ENCODE measurements at places on chromosomes 3 and 15.

- no peak for DNase-seq
These were observed 86.5 kb downstream of the MB21D2 start for GRCh38 chr3:192831111-192831644.

DNA sequence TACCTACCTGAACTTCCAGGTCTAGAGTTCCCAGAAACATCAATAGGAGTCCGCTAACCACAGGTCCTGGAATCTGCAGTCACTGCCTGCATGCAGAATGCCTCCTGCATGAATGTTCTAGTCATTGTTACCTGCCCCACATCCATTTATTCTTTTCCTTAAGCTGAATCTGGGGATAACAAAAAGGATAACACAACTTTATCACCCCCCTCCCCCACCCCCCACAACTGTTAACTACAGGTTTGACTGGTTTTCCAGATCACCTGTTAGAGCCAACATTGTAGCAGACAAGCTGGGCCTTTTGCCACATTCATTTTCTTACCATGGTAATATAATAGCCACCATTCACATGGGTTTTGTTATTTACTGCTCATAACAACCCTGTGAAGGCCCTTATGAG, 4.6 kb upstream of the CTSH start:
- no peak for DNase-seq

DNA sequence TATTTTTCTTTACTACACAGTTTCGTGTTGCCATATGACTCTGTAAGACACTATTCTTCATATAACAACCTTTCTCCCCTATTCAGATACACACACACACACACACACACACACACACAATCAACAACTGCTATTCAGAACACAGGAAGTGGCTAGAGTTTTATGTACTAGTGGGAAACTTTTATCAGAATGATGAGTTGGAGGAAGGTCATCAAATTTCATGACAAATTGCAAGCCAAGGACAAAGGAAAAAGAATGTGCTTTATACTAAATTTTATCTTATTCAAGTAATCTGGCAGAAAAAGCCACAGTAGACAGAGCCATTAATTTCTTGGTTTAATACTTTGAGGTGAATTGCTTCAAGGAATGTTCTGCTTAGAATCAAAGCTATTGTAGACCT, 899.8 kb downstream of the ROBO2 start:
- no peak for DNase-seq

DNA sequence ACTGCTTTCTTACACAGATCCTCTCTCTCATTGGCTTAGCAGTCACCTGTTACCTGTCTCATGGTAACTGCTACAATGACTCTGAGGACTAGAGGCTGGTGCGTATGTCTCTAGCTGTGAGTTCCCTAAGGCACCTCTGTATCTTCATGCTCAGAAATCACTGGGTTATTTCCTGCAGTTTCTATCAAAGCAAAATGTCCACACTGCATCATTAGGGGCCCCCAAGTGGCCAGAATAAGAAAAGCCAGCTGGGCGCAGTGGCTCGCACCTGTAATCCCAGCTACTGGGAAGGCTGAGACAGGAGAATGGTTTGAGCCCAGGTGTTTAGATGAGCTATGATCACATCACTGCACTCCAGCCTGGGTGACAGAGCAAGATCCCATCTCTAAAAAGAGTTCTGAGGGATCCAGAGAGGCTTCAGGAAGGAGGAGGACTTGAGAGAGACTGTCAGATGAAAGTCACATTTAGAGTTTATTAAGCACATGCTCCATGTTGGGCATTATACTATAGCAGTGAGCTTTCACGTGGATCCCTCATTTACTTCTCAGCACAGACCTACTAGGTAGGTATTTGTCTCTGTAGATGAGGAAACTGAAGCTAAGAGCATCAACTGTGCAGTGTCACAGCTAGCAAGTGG, 2.3 kb upstream of the VPS18 start:
- peak; percentile 49 for DNase-seq

GRCh38 chr15:80118956-80119355, 33.8 kb upstream of the FAH start:
- DNase-seq: no peak

DNA sequence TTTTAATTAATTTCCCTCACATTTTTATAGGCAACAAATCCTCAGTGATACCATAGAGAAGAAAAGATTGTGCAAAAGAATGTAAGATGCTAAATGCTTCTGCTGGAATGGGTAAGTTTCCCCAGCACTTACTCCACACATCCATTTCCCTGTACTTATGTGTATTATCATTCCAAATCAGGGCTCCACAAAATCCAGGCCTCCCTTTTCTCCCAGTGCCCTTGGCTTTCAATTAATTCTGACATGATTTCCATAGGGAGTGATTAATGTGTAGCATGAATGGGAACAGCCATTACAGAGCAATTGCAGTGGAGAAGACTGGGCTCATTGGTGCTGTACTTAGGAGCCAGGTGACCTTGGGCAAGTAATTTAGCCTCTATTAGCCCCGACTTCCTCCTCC, 41.3 kb upstream of the UBE2E1 start:
- no peak for DNase-seq

- DNase-seq: no peak
These were observed 78.9 kb downstream of the ESYT3 start for GRCh38 chr3:138513090-138513843.

- DNase-seq: no peak
These were observed 796.4 kb upstream of the ARPP21 start for GRCh38 chr3:34842706-34843480.

GRCh38 chr3:159528251-159528895, 460.3 kb upstream of the IL12A start:
- no peak for DNase-seq

DNA sequence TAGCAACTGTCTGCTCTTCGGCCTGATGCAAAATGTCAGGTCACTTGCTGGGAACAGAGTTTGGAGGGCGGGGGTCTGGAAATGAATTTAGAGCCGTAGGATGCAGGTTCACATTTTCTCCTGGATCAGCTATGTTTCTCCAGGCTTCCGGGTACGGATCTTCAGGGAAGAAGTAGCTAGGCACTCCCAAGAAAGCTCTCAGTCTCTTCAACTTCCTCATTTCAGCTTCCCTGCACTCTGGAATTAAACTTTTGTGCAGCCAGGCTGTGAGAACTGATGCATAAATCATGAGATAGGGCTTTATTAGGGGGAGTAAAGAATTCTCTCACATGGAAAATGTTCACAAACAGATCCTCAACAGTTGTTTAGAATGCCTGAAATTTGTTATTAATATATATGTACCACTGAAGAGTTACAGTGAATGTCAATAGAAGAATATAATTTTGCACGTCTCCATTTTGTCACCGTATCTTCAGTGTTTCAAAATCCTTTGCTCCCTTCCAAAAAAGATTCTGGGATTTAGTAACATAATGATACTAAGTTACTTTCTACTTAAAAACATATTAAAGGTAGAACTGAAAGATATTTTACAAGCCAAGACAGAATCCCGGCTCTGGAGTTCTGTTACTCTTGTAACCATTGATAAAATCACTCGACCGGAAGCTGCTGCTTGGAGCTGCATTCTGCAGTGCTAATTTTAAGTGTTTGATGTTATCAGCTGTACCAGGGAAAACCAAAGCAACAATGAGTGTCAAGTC, 178.5 kb upstream of the P2RY1 start:
- DNase-seq: no peak

DNA sequence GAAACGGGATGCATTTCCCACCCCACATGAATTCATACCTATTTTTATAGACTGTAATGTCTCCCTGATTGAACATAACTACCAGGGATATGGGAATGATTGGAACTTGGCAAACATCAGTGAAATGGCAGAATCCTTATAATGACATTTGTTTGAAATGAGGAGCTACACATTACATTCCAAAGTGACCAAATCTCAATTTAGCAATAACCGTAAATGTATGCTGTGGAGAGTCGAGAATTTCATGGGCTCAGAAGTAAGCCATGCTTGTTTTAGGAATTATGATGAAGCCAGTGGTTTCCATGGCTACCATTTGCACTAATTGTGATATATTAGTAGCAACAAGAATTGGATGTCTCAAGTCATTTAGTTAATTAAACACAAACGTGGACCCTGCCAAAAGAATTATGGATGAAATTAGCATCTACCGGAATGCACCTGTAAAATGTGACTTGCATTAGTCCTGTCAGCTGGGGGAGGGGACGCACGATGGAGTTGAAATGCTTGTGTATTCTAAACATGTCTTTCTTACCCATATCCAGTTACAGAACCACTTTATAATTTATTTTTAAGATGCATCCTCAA, 760.2 kb downstream of the GRM7 start:
- DNase-seq: no peak

DNA sequence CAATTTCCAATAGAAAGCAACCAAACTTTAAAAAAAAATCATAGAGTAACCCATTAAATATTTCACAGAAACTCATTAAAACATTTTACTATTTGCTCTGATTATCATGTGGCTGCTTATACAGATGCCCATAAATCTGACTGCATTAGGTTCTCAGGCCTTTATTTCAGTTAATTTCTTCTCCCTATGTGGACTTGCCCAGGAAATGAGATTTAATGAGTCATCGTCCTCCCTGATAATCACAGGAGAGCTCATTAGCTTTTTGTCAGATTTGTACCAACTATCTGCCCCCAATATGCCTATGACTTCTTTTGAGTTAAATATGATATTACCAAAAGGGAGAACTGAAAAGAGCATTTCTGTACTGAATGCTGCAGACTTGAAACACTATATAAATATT, 168.0 kb downstream of the FOXB1 start:
- no peak for DNase-seq

GRCh38 chr3:72903004-72903403, 15.2 kb downstream of the GXYLT2 start:
- DNase-seq: no peak

GRCh38 chr3:101146946-101147345, 153.7 kb upstream of the ABI3BP start:
- no peak for DNase-seq

GRCh38 chr3:81995329-81995728, 233.9 kb upstream of the GBE1 start:
- DNase-seq: no peak

DNA sequence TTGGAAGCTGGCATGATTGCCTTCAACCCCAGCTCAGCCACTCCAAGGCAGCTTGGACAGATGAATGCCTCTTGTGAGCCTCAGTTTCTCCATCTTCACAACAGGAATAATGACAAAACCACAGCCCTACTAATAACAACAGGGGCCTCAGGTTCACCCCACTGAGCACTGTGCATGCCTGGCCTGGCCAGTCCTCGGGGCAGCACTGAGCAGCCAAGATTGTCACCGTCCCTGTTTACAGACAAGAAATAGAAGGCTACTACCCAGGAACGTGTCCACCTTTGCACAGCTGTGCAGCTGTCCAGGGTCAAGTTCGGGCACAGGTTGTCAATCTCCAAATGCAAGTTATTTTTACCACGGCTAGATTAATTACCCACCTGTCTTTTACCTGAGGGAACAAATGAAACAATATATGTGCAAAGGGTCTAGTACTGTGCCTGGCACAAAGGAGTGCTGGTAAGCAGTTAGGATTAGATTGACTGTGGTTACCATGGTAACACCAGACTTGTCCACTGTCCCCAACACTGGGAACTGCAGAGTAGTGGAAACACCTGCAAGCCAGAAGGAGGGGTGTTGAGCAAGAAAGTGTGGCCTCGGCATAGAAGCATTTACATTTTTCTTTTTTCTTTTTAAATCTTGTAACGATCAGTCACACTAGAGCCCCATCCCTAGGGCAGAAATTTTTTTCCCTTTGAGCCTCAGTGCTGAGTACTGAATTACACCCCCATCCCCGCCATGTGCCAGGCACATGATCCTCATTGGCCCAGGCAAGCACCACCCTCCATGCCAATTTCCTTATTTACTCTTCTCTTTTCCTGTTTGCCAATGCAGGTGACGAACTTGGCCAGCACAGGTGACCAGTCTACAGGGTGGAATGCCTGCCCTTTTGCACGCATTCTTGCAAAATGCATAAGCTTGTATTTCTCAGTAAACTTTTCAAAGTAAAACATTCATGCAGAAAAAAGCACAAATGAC, 66.3 kb upstream of the SLC6A6 start:
- peak; percentile 57 for DNase-seq

- no peak for DNase-seq
These were observed 199.6 kb downstream of the FMN1 start for GRCh38 chr15:32994810-32995424.

- DNase-seq: no peak
These were observed 94.5 kb upstream of the MYZAP start for GRCh38 chr15:57496946-57497869.

GRCh38 chr3:189143771-189144170, 28.0 kb upstream of the TPRG1 start:
- no peak for DNase-seq

- DNase-seq: no peak
These were observed 724 bp downstream of the RPSA start for GRCh38 chr3:39407259-39407629.

GRCh38 chr3:178067721-178068120, 468.5 kb upstream of the KCNMB2 start:
- no peak for DNase-seq

DNA sequence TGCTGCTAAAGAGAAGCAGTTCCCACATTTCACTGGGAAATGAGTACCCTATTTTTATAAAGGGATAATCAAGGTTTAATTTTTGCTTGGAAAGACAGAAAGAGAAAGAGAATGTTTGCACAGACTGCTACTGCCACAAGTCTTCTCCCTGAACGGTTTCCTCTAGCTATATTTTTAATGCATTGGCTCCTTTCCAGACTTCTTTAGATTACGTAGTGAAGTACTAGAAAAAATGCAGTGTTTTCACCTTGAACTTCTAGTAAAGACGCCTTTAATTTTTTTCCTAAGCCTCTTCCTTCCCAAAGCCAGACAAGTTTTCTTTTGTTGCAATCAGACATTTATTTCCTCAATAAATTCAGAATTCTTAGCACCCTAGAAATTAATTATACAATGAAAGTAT, 248.3 kb upstream of the CCDC54 start:
- DNase-seq: no peak

GRCh38 chr3:138687236-138687635, 78.7 kb downstream of the FAIM start:
- no peak for DNase-seq

- no peak for DNase-seq
These were observed 1022.7 kb downstream of the IGSF11 start for GRCh38 chr3:118011910-118012309.

GRCh38 chr3:125032683-125033082, 23.1 kb downstream of the HEG1 start:
- no peak for DNase-seq

- no peak for DNase-seq
These were observed 38.7 kb downstream of the FAM174B start for GRCh38 chr15:92616621-92617548.

- no peak for DNase-seq
These were observed 1036.1 kb downstream of the MCTP2 start for GRCh38 chr15:95267481-95267880.

GRCh38 chr15:47728426-47728825, 11.1 kb downstream of the SEMA6D start:
- DNase-seq: no peak

- DNase-seq: no peak
These were observed 451.5 kb downstream of the FGF12 start for GRCh38 chr3:192275741-192276355.

Data from posterior cingulate gyrus (tissue), 11 donors.